ENCODE measurements at places on chromosomes 7 and 10. TPM values are rescaled to one million over a fixed set of nuclear protein-coding genes. Genes with fewer than 3 reads are reported as not detected.

DNA sequence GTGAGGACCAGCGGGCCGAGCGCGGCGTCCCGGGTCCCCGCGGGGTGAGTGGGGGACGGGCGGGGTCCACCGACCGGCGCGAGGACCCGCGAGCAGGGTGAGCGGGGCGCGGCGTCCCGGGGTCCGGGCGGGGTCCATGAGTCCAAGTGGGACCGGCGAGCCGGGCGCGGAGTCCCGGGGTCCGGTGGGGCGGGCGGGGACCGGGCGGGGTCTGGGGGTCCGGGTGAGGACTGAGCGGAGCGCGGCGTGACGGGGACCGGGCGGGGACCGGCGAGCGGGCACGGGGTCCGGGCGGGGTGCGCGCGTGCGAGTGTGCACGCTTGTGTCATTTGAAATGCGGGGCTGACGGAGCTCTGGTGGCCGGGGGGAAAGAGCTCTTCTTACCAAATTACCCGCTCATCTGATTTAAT is 765 bp downstream of the CELF2 start:
- H3K27me3 ChIP-seq: peaks cover 19% of the 10 kb centered on the region
- peak; percentile 63 for DNase-seq

- H3K4me3 ChIP-seq: no peak overlapping the region
- H3K4me1 ChIP-seq: peaks cover 24% of the 10 kb centered on the region
- H3K27ac ChIP-seq: peak overlapping the region; percentile 53
- no peaks in the 10 kb centered on the region for H3K27me3 ChIP-seq
These were observed 124.3 kb downstream of the CUX1 start for GRCh38 chr7:101941481-101942383.

- no peaks in the 10 kb centered on the region for H3K4me1 ChIP-seq
- no peak overlapping the region for H3K27ac ChIP-seq
- H3K27me3 ChIP-seq: no peaks in the 10 kb centered on the region
- no peaks in the 10 kb centered on the region for H3K36me3 ChIP-seq
These were observed 304.1 kb upstream of the ZNF32 start for GRCh38 chr10:43952760-43953159.

GRCh38 chr7:32658034-32658433 is 162.7 kb downstream of the AVL9 start:
- H3K27me3 ChIP-seq: no peaks in the 10 kb centered on the region
- no peak overlapping the region for H3K4me3 ChIP-seq
- no peak overlapping the region for H3K27ac ChIP-seq
- DNase-seq: no peak

TRIM74 gene
- total RNA-seq: 1.3 TPM

TRIM73 gene
- 4.3 TPM for total RNA-seq

ALOX5 gene
- 58.1 TPM for total RNA-seq

Data from kidney (tissue), 22 donors.